ENCODE measurements at places on chromosomes 1 and 21. TPM values are rescaled to one million over a fixed set of nuclear protein-coding genes. Genes with fewer than 3 reads are reported as not detected.

Gene GBP5
- 137 TPM for total RNA-seq

DNA sequence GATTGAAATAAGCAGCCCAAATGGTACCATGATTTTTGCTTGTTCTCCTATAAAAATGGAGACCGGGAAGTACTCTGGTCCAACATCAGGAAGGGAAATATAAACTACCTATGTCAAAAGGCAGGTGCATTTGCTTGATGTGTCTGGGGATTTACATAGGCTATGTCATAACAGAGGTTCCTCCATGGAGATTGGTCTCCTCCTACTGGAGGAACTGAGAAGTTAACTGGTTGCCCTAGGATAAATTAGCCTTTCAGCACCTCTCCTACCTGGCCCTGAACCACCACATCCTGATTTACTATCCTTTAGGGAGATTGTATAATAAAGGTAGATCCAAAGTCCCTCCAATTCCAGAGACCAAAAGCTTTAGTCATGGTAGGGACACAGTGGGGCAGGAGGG lies 1109.3 kb upstream of the B3GALT2 start:
- H3K4me3 ChIP-seq = no peak overlapping the region
- peak; percentile 27 for DNase-seq
- peaks cover 2% of the 10 kb centered on the region for H3K36me3 ChIP-seq
- H3K27me3 ChIP-seq = no peaks in the 10 kb centered on the region
- peaks cover 44% of the 10 kb centered on the region for H3K4me1 ChIP-seq
- peak overlapping the region; percentile 53 for H3K27ac ChIP-seq

Gene NID1
- 0.14 TPM for total RNA-seq

GRCh38 chr1:85603086-85603880 lies 22.7 kb downstream of the CCN1 start:
- no peaks in the 10 kb centered on the region for H3K27me3 ChIP-seq
- H3K4me1 ChIP-seq = no peaks in the 10 kb centered on the region
- no peak overlapping the region for H3K4me3 ChIP-seq
- H3K36me3 ChIP-seq = peaks cover 2% of the 10 kb centered on the region
- DNase-seq = no peak
- no peak overlapping the region for H3K27ac ChIP-seq

DNA sequence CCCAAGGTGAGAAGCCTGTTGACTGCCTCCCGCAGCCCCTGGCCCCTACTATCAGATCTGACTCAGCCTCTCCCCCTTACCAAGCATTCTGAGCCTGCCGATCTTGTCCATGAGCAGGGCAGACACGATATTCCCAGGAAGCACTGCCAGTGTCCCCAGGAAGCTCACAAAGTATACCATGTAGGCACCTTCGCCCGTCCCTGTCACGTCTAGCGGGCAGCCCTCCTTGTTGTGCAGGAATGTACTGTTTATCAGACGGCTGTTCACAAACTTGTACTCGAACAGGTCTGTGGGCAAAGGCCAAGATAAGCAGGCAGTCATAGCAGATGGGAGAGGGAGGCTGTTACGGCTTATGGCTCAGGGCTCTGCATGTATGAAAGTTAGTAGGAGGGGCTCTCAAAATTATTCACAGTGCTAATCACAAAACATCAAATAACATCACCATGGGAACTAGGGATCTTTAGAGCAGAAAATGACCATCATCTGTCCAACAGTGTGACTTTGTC lies 7.3 kb downstream of the BOLA1 start:
- no peak overlapping the region for H3K4me3 ChIP-seq
- peaks cover 9% of the 10 kb centered on the region for H3K36me3 ChIP-seq
- H3K4me1 ChIP-seq = no peaks in the 10 kb centered on the region

DNA sequence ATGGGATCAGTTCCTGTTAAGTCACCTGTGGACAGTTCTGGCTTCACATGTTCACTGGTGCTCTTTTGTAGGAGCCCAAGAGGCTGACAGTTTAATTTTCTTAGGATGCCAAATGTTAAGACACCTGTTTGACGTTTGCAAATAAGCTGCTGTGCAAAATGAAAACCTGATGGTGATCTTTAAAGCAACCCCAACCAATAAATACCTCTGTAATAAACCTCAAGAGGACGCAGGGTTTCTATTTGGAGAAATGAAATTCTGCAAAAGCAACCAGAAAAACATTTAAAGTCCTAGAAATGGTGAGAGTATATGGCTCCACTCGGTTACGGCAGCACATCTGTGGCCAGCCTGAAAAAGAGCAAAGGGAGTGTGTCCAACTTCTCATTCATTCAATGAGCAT lies 5.7 kb upstream of the RHEX start:
- no peaks in the 10 kb centered on the region for H3K36me3 ChIP-seq
- H3K4me1 ChIP-seq = peaks cover 30% of the 10 kb centered on the region
- no peak overlapping the region for H3K4me3 ChIP-seq
- H3K27ac ChIP-seq = no peak overlapping the region

DNA sequence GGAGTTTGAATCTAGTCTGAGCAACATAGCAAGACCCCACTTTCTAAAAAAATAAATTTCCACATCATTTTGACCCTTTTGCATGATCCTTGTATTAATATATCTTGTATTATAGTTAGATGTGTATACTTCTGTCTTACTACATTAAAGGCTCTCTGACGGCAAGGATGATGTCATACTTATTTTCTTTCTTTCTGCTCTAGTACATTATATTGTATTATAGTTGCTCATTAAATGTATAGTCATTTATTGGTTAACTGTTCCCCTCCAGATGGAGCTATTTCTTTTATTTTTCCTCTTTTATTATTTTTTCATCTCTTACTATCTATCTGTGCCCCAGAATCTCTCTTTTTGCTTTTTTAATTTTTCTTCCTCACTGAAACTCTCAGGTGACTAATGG lies 15.0 kb upstream of the OLFML2B start:
- H3K27ac ChIP-seq = no peak overlapping the region
- no peak for DNase-seq
- H3K4me1 ChIP-seq = peaks cover 7% of the 10 kb centered on the region

Gene IVL
- total RNA-seq = 0.07 TPM

- no peaks in the 10 kb centered on the region for H3K4me1 ChIP-seq
- H3K27ac ChIP-seq = no peak overlapping the region
- DNase-seq = no peak
- no peak overlapping the region for H3K4me3 ChIP-seq
- no peaks in the 10 kb centered on the region for H3K36me3 ChIP-seq
These were observed 112.9 kb downstream of the FCRL5 start for GRCh38 chr1:157439302-157439954.

DNA sequence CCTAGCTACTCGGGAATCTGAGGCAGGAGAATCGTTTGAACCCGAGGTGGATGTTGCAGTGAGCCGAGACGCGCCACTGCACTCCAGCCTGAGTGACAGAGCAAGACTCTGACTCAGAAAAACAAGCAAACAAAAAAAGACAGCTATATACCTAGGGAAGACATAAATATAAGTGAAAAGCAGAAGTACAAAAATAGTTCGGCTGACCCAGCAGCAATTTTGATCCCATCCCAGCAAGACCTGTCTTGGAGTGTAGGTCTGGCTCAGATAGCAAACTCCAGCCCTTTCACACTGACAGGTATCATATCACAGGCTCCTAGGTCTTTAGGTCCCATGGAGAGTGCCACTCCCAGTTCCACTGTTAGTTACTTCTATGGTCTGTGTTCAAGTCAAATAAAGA lies 14.6 kb downstream of the MTX1 start:
- H3K27ac ChIP-seq = no peak overlapping the region
- H3K4me1 ChIP-seq = peaks cover 33% of the 10 kb centered on the region
- H3K27me3 ChIP-seq = no peaks in the 10 kb centered on the region
- no peak for DNase-seq
- H3K4me3 ChIP-seq = no peak overlapping the region

DNA sequence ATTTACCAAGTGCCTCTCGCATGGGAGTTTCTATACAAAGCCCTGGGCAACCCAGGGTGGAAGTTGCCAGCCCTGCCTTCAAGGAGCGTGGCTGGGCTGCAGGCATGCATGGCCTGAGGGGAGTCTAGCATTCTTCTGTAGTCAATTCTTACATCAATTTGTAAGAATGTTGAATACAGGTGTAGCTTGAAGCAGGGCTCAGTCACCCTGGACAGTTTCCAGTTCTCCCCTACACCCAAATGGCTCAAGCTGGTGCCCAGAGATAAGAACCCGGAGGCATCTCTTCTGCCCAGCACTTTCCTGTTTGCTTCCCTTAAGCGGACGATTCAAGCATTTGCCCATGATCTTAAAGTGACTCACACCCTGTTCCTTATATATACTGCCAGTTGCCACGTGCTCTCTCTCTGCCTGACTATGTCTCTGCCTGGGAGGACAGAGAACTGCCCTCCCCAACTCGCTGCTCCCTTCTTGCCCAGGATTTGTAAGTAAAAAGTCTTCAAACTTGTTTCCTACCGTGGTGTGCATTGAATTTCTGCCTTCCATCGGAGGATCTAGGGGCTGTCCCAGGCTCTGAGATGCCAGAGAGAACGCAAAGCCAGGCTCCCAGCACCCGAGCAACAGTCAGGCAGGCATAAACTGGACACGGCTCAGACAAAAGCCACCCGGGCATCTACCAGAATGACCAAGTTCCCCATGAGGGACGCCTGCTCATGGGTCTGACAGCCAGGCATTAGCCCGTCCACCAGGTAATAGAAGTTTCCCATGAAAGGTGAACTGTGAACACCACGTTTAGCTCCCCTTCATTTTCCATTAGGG lies 50.9 kb upstream of the AJAP1 start:
- DNase-seq = no peak
- no peak overlapping the region for H3K27ac ChIP-seq
- peaks cover 29% of the 10 kb centered on the region for H3K27me3 ChIP-seq

GRCh38 chr1:8408151-8408839 lies 90.4 kb downstream of the SLC45A1 start:
- peak overlapping the region; percentile 77 for H3K27ac ChIP-seq
- DNase-seq = no peak
- peaks cover 39% of the 10 kb centered on the region for H3K36me3 ChIP-seq
- H3K4me3 ChIP-seq = peak overlapping the region; percentile 33
- H3K27me3 ChIP-seq = no peaks in the 10 kb centered on the region
- peaks cover 61% of the 10 kb centered on the region for H3K4me1 ChIP-seq

Gene EPHA10
- 0.43 TPM for total RNA-seq

GRCh38 chr1:27356619-27357280 lies 10.0 kb downstream of the MAP3K6 start:
- DNase-seq = peak; percentile 39
- peak overlapping the region; percentile 64 for H3K4me3 ChIP-seq
- H3K27ac ChIP-seq = peak overlapping the region; percentile 73
- H3K36me3 ChIP-seq = peaks cover 2% of the 10 kb centered on the region
- no peaks in the 10 kb centered on the region for H3K27me3 ChIP-seq
- peaks cover 40% of the 10 kb centered on the region for H3K4me1 ChIP-seq

GRCh38 chr1:229913489-229913888 lies 153.5 kb upstream of the GALNT2 start:
- H3K4me1 ChIP-seq = no peaks in the 10 kb centered on the region
- no peak overlapping the region for H3K27ac ChIP-seq
- peaks cover 6% of the 10 kb centered on the region for H3K27me3 ChIP-seq
- DNase-seq = no peak

Gene BARHL2
- total RNA-seq = not detected

Gene ELAPOR1
- total RNA-seq = 7.1 TPM

- DNase-seq = no peak
- no peaks in the 10 kb centered on the region for H3K36me3 ChIP-seq
- H3K4me3 ChIP-seq = peak overlapping the region; percentile 68
- H3K27ac ChIP-seq = peak overlapping the region; percentile 47
- H3K4me1 ChIP-seq = peaks cover 11% of the 10 kb centered on the region
These were observed 1.7 kb downstream of the SDC3 start for GRCh38 chr1:30906631-30907441.

DNA sequence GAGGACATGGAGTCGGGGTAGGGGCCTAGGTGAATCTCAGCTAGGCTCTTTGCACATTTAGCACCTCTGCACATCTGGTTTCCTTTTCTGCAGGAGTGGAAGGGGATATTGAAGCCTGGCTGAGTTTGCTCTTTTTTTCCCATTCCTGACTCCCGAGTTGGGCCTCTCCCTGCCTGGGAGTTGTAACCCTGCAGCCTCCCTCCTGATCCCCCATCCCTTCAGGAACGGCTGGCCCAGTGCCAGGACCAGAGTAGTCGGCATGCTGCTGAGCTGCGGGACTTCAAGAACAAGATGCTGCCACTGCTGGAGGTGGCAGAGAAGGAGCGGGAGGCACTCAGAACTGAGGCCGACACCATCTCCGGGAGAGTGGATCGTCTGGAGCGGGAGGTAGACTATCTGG lies 836 bp downstream of the OLFML3 start:
- peaks cover 6% of the 10 kb centered on the region for H3K36me3 ChIP-seq
- DNase-seq = no peak
- H3K4me1 ChIP-seq = peaks cover 37% of the 10 kb centered on the region
- no peak overlapping the region for H3K4me3 ChIP-seq

DNA sequence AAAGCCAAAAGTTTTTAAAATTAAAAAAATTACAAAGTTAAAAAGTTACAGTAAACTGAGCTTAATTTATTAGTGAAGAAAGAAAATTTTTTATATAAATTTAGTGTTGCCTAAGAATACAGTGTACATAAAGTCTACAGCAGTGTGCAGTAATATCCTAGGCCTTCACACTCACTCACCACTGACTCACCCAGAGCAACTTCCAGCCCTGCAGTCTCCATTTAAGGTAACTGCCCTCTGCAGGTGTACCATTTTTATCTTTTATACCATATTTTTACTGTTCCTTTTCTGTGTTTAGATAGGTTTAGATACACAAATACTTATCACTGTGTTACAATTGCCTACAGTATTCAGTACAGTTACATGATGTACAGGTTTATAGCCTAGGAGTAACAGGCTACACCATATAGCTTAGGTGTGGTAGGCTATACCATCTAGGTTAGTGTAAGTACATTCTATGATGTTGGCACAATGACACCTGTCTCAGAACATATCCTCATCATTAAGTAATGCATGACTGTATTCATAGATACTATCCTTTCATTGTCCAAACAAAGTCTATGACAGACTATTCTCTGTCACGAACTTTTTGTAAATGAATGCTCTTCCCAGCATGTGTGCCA lies 78.6 kb upstream of the PBX1 start:
- no peak for DNase-seq
- no peak overlapping the region for H3K27ac ChIP-seq
- no peaks in the 10 kb centered on the region for H3K27me3 ChIP-seq
- no peak overlapping the region for H3K4me3 ChIP-seq

Gene MKNK1
- 31.0 TPM for total RNA-seq

Gene BACH1
- 24.1 TPM for total RNA-seq

GRCh38 chr1:67376381-67376780 lies 53.8 kb downstream of the SERBP1 start:
- peaks cover 71% of the 10 kb centered on the region for H3K36me3 ChIP-seq
- H3K4me1 ChIP-seq = no peaks in the 10 kb centered on the region
- H3K27ac ChIP-seq = peak overlapping the region; percentile 44
- no peaks in the 10 kb centered on the region for H3K27me3 ChIP-seq

- no peak overlapping the region for H3K4me3 ChIP-seq
- H3K36me3 ChIP-seq = no peaks in the 10 kb centered on the region
- no peaks in the 10 kb centered on the region for H3K27me3 ChIP-seq
- no peak for DNase-seq
These were observed 26.5 kb upstream of the ITLN1 start for GRCh38 chr1:160911441-160911840.

Gene ZNF695
- 0.81 TPM for total RNA-seq

- H3K4me3 ChIP-seq = no peak overlapping the region
- H3K36me3 ChIP-seq = no peaks in the 10 kb centered on the region
- H3K4me1 ChIP-seq = no peaks in the 10 kb centered on the region
- no peak overlapping the region for H3K27ac ChIP-seq
- no peaks in the 10 kb centered on the region for H3K27me3 ChIP-seq
These were observed 22.2 kb downstream of the MPZ start for GRCh38 chr1:161287482-161288054.

Gene SLAMF7
- total RNA-seq = 35.9 TPM

Gene LRRC7
- total RNA-seq = not detected

Gene UTS2
- not detected for total RNA-seq

GRCh38 chr1:226373376-226373775 lies 34.5 kb downstream of the PARP1 start:
- DNase-seq = no peak
- no peaks in the 10 kb centered on the region for H3K4me1 ChIP-seq
- peaks cover 77% of the 10 kb centered on the region for H3K36me3 ChIP-seq

GRCh38 chr1:93620172-93620840 lies 61.3 kb downstream of the BCAR3 start:
- peaks cover 3% of the 10 kb centered on the region for H3K27me3 ChIP-seq
- peak overlapping the region; percentile 8 for H3K27ac ChIP-seq
- no peak overlapping the region for H3K4me3 ChIP-seq
- peaks cover 14% of the 10 kb centered on the region for H3K4me1 ChIP-seq

Data from activated CD4-positive, alpha-beta T cell treated with anti-CD3 and anti-CD28 coated beads for 36 hours (primary cell).